ENCODE measurements at places on chromosomes 7 and 10. TPM values are rescaled to one million over a fixed set of nuclear protein-coding genes. Genes with fewer than 3 reads are reported as not detected.

- peak; percentile 88 for DNase-seq
Observed at GRCh38 chr10:110226543-110226925, 19.1 kb downstream of the MXI1 start.

DNA sequence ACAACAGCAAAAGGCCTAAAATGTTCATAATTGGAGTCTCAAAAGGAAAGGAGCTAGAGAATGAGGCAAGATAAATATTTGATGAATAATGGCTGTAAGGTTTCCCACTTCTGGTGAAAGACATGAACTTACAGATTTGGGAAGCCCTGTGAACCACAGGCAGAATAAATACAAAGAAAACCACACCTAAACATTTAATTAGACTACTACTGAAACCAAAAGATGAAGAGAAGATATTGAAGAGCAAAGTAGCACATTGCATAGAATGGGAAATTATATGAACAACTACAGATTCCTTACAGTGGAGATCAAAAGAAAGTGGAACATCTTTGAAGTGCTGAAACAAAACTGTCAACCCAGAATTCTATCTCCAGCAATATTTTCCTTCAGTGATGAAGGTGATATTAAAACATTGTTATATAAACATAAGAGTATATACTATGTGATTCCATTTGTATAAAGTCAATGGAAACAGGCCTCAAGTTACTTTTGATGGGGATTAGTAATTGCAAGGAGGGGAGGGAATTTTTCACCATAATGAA is 191.3 kb upstream of the KAT6B start:
- DNase-seq: no peak

DNA sequence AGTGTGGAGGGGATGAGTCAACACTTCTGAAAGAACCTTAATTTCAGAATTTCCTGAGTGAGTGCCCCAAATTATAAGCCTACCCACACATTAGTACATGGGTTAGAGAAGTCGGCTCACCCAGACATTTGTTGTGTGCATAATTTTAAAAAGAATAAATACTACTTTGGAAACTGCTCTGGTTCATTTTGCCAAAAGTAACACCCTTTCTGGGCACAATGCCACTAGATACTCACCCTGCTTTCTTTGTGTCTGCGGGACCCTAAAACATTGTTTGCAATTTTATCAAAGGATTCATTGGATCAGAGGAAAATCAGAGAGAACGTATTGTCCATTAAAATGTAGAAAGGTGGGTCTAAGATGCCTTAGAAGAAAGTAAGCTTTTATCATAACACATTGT is 245.5 kb upstream of the NRP1 start:
- no peak for DNase-seq

DNA sequence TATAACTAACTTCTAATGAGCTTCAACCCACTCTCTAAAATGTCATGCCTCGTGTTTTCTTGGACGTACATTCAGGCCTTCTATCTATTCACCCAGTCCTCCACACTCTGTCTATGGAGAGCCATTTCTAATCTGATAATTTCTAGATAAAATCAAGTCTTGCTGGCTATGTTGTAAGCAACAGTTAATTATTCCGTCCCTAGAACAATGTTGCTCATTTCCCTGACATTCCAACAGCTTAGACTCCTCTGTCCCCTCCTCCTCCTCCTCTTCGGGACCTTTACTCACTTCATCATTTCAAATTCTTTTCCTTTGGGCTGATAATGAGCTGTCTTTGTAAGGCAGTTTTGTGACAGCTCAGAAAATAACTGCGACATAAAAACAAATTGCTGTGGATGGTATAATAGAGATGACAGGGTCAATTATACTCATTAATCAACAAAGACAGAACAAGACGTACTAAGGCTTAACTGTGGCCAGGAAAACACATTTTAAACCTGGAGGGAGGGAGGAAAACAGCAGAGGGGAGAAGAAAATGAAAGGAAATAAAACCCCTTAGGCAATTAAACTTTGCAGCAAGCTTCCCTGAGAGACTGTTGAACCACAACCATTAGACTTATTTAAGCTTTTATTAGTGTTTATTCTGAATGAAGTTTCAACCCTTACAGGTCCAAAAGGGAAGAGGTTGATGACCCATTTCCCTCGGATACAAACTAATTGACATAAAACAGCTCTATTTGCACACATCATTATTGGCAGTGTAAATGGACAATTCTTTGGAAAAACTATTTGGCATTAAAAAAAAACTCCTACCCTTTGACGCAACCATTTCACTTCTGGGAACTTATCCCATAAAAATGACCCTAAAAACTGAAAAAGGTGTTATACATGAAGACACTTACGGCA is 179.1 kb downstream of the SFMBT2 start:
- DNase-seq: no peak

DNA sequence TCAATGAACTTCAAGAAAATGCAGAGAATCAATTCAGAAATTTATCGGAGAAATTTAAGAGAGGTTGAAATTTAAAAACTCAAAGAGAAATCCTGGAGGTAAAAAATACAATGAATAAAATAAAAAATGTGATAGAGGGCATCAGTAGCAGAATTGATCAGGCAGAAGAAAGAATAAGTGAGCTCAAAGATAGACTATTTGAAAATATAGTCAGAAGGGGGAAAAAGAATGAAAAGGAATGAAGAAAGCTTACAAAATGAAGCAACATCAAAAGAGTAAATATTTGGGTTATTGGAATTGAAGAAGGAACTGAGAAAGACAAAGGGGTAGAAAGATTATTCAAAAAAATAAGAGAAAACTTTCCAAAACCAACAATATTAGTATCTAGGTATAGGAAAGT is 291.4 kb downstream of the SH2D4B start:
- no peak for DNase-seq

GRCh38 chr10:201328-201771 is 66.1 kb downstream of the ZMYND11 start:
- DNase-seq: no peak

- no peak for DNase-seq
Observed at GRCh38 chr7:144842377-144842851, 6.6 kb upstream of the TPK1 start.

DNA sequence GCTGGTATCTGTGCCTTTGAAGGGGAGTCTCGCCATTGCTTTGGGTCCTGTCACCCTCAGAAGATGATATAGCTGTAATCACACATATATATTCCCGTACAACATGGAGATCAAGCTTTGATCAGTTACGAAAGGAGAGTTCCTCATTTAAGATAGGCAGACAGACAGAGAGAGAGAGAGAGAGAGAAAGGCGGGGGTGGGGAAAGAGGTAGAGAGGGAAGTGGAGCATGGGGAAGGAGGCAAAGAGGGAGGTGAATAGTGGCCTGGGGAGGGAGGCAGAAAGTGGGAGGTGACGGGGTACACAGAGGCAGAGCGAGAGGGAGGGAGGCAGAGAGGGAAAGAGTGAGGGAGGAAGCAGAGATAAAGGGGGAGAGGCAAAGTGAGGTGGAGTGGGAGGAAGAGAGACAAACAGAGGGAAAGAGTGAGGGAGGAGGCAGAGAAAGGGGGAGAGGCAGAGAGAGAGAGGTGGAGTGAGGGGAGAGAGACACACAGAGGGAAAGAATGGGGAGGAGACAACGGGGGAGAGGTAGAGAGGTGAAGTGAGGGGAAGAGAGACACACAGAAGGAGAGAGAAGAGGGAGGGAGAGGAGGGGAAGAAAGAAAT is 44.6 kb upstream of the C1QL3 start:
- DNase-seq: no peak

DNA sequence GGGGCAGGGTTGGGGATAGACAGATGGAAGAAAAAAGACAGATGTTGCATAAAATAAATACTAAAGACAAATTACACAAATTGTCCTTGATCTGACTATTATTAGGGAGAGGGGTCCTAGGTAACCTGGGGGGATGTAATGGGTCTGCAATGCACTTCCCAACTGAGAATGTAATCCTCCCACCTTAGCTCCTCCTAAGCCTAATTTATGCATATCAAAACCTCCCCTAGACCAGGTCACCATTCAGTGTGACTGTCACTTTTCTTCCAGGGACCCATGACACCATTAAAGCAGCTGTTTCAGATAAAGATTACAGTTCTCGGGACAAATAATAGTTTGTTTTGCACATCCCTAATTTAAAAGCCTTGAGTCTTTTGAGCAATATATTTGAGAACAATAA is 133.9 kb upstream of the FEZF1 start:
- DNase-seq: no peak

GRCh38 chr7:30750683-30751650 is 968 bp upstream of the INMT start:
- peak; percentile 62 for DNase-seq

GRCh38 chr7:140624392-140625191 is 16.0 kb downstream of the DENND2A start:
- no peak for DNase-seq

DNA sequence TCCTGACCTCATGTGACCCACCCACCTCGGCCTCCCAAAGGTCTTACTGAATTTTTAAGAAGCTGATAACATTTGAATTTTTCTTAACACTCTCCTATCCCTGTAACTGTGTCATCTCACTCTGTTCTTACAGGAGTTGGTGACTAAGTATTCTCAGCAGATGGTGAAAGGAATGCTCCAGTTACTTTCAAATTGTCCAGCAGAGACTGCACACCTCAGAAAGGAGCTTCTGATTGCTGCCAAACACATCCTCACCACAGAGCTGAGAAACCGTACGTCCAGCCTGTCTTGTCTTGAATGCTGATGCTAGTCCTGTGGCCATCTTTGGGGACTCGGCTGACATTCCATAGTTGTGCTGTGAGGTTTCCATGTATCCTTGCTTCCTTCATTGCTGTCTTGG is 24.9 kb downstream of the TRRAP start:
- DNase-seq: no peak

DNA sequence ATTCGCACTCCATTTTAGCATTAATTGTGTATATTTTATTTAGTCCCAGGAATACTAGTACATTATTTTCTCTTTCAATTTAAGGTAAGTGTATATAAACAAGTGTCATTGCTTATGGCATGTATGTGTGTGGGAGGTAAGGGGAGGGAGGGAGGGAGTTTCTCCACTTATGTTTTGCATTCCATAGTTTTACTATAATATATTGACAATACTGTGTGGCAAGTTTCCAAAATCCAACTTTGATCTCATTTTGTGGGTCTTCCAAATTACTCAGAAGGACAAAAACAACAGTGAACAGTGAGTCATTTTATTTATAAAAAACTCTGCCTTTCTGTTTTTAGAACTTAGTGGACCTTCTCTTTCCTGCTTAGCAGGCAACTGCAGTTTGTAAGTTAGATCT is 102.3 kb upstream of the SEMA3E start:
- DNase-seq: no peak

DNA sequence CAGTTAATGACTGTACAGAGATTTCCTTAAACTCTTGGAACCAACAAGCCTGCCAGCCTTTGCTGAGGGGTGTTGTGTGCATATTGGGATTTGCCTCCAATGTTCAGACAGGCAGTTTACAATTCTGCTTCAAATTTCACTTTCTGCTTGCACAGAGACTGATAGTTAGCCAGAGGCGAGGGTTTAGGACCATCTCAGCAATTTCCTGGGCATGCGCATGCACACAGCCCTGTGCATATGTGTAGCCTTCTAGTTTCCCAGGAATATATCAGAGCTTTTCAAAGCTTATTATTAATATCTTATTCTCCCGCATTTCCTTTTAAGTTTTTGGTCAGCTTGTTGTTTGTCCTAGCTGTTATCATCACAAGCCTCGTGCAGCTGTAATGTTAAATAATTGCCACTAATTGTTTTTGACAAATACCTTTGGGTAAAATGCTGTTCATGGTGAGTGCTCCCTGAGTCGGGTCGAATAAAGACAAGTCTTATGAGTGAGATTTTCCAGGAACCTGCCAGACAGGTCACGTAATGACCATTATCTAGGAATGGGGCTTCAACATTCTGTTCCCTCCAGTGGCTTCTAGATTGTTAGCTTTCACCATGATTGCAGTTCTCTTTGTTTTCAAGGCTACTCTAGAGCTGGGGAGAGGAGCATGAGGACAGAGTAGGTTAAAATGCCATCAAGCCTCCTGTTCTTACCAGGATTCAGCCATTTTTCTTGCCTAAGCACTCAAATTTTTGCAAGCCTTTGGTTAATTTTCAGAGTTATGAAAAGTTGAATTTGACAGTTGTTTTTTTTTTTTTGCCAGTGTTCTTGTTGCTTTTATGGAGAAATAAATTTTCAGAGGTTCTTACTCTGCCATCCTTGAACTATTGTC is 24.1 kb upstream of the DNAJC1 start:
- DNase-seq: no peak

- DNase-seq: no peak
Observed at GRCh38 chr7:134602881-134603451, 43.7 kb upstream of the BPGM start.

DNA sequence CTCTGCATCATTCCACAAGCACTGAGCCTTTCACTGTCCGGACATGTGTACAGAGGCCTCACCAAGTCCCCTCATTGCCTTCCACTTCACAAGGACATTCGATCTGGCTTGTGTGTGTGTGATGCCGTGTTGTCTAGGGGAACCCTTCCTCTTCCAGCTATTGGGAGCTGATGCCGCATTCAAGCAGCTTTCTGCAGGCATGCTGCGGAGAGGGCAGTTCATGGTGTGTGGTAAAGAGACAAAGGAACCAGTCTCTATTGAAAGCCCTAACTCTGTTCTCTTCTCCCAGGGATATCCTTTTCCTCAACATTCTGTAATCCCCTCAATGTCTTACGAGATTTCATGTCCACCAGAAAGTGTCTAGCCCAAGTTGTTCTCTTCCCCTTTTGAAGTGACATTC is 141.6 kb downstream of the ALOX5 start:
- no peak for DNase-seq

- no peak for DNase-seq
Observed at GRCh38 chr7:50221028-50221427, 83.5 kb upstream of the IKZF1 start.

- DNase-seq: no peak
Observed at GRCh38 chr10:115049960-115050359, 43.2 kb upstream of the ATRNL1 start.

SP8 gene
- total RNA-seq: 1.1 TPM

HOXA1 gene
- not detected for total RNA-seq

SEC24C gene
- total RNA-seq: 73.5 TPM

MCM10 gene
- total RNA-seq: 0.92 TPM

CYP2C18 gene
- not detected for total RNA-seq

CNPY1 gene
- total RNA-seq: not detected

STEAP1 gene
- total RNA-seq: 3.9 TPM

KRIT1 gene
- 68.6 TPM for total RNA-seq

HYCC1 gene
- total RNA-seq: 20.0 TPM

CPA1 gene
- not detected for total RNA-seq

RPEL1 gene
- total RNA-seq: not detected

TMEM26 gene
- total RNA-seq: 0.99 TPM

SLC26A4 gene
- 8.9 TPM for total RNA-seq

FGFBP3 gene
- 3.0 TPM for total RNA-seq

GOT1 gene
- 259 TPM for total RNA-seq

Data from dorsolateral prefrontal cortex (tissue), 122 donors.